ENCODE measurements at places on chromosomes 7 and 10.

DNA sequence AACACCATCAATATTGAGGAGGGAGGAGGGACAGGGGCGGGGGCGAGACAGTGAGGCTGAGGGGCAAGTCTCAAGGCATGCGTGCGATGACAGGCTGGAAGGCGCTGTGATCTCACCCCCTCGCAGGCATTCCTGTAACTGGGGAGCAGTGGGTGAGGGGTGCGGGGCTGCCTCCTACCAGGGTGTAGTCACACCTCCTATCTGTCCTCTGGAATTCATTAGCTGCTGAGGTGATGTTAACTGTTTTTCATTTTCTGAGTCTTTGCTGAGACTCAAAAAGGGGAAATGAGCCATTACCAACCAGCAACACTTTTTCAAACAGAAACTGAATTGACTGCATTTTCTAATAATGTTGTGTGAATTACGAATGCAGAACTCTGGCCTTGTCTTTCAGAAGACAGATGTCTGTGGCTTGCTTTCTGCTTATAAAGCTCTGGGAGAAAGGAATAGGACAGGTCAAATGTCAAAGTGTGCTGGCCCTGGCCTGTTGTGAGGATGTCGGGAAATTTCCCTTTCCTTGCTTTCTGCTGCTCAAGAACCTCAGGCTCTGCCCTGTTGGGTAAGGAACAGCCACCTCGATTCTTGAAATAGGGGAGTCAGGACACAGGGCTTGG is 23.7 kb upstream of the CDH23 start:
- DNase-seq: no peak

GRCh38 chr10:11057994-11058393 is 40.3 kb downstream of the CELF2 start:
- DNase-seq: no peak

- no peak for DNase-seq
Observed at GRCh38 chr10:1635340-1635739, 102.0 kb downstream of the ADARB2 start.

DNA sequence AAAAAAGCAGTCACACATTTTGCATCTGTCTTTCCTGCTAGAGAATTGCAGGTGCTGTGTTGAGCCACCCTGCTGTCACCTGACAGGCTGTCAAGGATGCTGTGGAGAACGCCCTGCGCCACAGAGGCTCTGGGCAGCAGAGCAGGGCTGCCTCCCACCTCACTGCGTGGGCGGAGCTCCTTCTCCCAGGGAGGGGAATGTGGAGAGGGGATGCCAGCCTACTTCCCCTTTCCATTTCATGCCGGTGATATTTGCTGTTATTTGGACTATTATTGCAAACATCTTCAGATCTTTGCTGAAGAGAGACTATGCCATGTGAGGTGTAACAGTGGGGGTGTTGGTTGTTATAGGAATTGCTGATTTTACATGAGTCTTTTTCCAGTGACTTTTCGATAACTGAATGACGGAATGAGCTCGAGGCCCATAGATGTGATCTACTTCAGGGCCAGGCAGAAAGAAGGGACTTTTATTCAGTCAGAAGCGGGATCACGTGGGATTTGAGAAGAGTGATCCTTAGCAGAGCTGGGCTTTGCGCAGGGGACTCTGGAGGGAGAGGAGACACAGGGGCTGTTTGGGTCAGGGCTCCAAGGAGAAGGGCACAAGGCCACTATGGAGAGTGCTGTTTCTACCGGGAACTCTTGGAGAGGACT is 13.6 kb upstream of the PRKAG2 start:
- no peak for DNase-seq

DNA sequence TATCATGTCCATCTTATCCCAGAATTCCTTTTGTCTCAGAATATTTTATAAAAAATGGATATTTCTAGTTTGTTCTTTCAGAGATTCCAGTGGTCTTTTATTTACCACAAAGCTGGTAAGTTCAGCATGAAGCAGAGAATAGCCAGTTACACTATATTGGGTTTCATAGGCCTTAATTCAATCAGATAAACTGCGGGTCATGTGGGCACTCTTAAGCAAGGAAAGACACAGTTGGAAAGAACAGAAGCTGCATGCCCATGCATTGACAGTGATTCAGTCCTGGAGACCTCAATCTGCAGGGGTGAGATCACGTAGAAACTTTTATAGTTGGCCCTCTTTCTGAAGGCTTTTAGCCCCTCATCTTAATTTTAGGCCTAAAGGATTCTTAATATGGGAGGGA is 281.3 kb upstream of the IGFBP3 start:
- DNase-seq: no peak

DNA sequence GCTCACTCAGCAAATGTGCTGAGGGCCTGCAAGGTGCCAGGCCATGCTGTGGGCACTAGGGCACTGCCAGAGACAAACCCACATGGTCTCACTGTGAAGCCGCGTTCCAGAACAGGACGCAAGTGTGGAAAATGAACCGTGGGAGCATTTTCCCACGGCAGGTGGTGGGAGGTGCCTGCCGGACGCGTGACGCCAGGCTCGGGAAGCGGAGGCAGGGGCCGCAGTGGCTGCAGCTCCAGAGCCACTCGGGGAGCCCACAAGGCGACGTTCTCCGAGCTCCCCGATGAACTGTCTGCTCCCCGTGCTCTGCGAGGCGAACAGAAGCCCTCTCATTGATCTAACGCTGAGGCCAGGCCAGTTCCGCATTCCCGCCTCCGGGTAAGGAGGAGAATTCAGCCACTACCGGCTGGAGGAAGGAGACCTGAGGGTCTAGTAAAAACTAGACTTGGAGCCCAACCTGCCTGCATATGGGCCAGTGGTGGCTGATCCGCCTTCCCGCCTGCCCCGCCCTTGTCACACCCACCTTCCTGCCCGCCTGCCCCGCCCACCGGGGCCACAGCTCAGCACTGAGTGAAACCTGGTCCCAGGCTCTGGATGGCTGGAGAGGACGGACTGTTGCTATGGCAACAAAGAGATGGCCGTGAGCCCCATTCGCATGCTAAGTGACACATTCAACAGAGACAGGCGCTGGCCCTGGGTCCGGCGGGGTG is 13.1 kb downstream of the ADGRA1 start:
- DNase-seq: no peak

- no peak for DNase-seq
Observed at GRCh38 chr10:117980216-117980615, 66.5 kb downstream of the RAB11FIP2 start.

GRCh38 chr10:64867501-64867962 is 1346.3 kb downstream of the REEP3 start:
- no peak for DNase-seq

DNA sequence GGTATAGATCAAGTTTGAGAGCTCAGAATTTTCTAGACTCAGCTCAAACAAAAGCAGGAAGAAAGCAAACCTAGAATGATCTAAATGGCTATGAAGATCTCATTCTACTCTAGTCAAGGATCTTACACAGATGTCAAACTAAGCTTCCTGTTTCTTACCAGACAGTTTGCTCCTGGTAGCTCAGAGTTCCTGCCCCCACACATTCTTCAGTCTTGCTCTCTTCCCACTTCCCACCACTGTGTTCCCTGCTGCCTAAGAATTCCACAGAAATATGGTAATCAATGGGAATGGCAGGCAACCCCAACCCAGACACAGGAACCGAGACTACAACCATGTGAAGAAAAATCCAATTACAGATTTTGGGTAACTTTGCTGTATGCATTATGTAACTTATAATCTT is 133.4 kb upstream of the PTN start:
- DNase-seq: no peak

- DNase-seq: no peak
Observed at GRCh38 chr7:105655500-105656380, 74.4 kb upstream of the EFCAB10 start.

Data from GM19239 (cell line).